ENCODE measurements at places on chromosomes 5 and 9.

DNA sequence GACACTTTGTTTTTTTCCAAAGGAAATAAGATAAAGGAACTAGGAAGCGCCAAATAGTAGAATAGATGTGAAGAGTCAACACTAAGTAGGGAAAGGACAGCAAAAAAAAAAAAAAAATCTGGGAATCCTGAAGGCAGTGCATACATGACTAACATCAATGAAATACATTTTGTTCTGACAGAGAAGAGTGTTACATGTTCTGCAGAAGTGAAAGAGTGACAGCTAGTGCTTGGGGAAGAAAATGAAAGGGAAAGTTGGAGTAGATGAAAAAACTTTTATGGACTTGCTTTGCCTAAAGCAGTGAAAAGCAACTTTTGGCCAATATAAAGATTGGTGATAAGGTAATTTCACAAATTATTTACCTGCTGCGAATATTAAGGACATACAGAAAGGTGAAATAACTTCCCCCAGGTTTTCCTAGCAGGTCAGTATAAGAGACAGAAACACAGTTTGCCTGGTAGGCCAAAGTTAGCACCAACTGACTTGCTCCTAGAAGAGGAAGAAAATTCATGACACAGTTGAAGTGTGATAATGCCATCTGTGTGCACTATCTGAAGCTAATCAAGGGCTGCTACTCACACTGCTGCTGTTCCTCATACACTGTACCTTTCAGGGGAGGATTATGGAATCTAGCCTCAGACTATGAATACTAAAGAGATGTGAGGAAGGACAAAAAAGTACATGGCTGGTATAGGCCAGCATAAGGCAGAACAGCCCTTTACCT lies 38.6 kb downstream of the RANBP6 start:
- DNase-seq = no peak

DNA sequence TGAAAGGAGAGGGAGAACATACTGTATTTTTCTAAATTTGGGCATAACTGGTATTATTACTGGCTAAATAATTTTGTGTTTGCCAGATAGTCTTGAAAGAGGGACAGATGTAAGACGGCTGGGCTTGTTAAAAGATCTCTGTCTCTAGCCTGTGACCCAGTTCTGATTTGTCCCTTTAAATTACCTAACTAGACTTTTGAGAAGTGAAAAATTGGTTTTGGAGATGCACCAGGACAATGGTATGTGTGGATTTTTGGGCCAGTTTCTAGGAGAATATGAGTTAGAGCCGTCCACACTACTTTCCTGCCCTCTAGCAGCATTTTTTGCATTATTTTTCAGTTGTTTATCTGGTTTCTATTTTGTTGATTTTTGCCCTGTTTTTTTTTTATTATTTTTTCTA lies 33.5 kb downstream of the LNPEP start:
- DNase-seq = no peak

DNA sequence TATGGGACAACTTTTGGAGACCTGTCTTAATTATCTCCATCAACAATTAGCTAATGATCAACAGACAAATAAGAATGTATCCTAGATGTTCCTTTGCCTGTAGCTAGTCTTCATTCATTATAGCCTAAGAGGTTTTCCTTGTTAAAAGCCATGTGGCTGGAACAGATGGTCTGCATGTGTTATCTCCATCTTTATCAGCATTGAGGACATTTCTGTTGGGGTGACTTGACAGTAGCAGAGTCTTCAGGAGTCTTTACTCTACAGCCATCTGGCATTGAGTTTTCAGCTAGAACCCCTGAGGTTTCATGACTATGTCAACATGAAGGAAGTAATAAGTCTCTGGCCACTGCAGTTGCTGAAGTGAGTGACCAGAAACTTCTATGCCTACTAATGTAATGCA lies 106.6 kb upstream of the TLE4 start:
- no peak for DNase-seq

- DNase-seq = no peak
These were observed 115.2 kb downstream of the LHFPL2 start for GRCh38 chr5:78533356-78533755.

DNA sequence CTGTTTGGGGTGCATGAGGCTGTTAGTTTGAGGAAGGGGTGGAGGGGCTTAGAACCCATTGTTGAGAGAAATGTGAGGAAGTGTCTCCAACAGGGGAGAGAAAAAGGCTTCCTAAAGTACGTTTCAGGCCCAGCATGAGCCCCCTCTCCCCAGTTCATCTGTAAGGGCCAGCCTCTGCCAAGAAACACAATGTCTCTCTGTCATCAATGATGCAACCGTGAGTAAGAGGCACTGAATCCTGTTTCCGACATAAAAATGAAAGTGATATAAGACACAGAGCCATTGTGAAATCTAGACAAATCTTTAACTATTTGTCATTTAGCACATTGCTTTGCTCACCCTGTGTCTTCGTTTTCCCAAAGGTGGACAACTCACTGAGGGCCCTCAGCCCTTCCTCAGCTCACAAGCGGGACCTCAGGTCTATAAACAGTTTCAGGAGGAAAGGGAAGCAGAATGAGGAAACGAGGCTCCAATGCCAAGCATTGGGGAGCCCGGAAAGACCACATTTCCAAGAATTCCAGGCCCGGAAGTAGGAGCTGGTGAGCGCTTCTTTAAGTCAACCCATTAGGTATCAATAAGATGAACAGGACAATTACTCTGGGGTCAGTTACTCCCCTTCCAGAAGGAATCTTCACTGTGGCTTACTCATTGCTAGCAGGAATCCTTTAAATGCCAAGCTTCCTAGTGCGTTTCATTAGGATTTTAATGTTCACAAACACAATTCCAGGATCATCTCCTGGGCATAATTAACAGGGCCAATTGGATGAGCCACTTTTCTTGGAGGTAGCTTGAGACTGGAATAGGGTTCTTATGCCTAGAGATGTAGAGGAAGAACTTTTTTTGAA lies 59.0 kb upstream of the KLF4 start:
- DNase-seq = no peak

- no peak for DNase-seq
These were observed 94.1 kb downstream of the PLCXD3 start for GRCh38 chr5:41416336-41416735.

DNA sequence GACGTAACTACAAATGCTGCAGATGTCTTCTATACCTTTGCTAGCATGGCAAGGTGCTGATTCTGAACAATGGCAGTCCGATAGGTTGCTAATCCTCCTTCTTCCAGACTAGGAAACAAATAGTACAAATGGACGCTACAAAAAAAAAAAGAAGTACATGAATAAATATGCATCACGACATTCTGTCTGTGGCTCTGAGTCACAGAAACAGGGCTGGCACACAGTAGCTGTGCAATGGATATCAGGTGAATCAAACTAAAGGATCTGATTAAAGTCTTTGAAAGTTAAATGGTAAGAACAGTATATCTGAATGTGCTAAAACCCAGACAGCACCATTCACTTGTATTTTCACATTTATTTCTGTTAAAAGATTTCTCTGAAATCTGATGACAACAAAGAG lies 96.2 kb downstream of the DROSHA start:
- no peak for DNase-seq

DNA sequence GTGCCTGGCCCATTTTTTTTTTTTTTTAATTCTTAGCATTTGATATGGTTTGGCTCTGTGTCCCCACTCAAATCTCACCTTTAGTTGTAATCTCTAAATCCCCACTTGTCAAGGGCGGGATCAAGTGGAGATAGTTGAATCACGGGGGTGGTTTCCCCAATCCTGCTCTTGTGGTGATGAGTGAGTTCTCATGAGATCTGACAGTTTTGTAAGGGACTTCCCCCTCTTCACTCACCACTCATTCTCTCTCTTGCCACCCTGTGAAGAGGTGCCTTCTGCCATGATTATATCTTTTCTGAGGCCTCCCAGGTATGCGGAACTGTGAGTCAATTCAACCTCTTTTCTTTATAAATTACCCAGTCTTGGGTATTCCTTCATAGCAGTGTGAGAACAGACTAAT lies 27.2 kb downstream of the NDUFAF2 start:
- no peak for DNase-seq

DNA sequence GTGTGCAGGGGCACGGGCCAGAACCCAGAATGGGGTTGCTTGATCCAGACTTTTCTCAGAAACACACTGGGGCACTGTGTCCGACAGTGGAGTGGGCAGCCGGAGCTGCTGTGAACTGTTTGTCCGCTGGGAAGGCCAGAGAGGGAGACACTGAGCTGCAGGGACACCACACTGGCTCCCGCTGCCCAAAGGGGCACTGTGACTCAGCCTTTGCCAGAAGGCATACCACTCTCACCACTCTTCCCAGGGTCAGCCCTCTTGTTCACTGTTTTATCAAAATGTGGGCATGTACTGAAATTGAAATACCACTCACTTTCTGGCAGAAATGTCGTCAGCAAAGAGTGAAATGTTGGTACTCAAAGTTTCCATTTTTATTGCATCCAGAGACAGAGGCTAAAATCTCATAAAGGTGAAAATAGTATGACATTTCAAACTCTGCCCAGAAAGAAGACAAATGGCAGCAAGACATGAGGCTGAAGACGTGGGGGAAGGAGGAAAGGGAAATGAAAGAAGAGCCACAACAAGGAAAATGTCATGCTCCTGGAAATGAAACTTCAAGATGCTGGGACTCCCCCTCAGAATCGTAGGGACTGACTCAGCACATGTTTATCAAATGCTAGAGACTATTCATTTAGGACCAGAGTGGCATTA lies 4.5 kb upstream of the IL7R start:
- no peak for DNase-seq

GRCh38 chr9:134591573-134591981 lies 50.0 kb upstream of the COL5A1 start:
- no peak for DNase-seq
